ENCODE measurements at places on chromosomes 3 and 15.

DNA sequence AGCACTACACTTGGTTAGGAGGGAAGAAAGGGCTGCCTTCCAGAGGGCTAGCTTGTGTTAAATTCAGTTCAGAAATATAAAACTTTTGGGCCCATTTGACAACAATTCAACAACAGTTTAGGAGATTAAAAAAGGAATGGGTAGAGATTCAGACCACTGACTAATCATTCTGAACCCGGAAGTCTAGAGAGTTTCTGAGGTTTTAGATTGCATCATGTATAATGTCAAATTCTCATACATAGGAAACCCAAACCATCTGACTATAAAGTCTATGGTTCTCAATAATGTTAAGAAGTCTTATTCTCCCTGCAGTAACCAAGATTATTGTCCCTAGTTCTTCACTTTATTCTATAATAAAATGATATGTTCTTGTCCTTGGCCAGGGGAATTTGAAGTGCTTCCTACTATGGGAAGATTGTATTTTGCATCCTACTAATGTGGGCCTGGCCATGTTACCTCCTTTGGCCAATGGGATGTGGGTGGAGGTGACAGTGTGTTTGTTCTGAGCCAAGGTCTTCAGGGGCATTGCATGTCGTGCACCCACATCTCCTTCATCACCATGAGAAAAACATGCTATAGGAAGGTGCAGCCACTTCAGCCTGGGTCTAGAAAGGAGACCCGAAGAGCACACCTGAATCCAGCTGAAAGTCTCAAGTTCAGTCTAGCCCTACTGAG, 66.4 kb upstream of the CCNL1 start:
- DNase-seq, result no peak

DNA sequence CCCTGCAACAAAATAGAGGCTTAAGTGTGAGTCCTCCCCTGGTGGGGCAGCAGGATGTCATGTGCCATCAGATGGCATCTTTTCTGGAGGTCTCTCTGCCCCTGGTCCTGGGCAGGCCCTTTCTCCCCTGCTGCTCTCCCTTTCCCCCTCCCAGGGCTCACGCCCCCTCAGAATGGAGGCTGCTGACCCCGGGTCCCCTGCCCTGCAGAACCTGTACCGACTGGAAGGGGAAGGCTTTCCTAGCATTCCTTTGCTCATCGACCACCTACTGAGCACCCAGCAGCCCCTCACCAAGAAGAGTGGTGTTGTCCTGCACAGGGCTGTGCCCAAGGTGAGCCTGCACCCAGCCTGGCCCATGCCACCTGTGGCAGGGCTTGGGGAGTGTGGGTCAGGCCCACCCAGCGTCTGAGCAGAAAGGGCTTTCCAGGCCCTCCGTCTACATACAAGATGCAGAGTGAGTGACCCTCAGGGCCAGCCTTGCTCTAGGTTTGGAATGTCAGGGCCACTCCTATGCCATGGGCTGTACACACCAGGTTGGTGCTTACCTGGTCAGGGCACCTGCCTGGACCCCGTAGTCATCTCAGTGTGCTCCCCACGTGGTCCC, 7.1 kb downstream of the FES start:
- no peak for DNase-seq

DNA sequence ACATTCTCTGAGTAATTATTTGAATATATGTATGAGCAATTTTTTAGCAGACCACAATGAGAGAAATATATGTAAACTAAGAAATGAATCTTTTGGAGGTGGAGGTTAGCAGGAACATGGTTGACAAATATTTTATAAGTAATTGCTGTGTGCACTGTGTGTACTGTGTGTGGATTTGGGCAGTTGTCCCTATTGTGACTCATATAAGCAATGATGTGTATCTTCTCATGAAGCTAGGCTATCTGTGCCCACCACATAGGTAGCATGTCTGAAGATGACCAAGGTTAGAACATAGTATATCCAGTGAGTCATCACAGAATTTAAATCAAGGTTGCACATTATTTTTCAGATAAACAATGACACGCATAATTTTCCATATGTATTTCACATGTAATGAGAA, 713.9 kb upstream of the GBE1 start:
- DNase-seq, result no peak

DNA sequence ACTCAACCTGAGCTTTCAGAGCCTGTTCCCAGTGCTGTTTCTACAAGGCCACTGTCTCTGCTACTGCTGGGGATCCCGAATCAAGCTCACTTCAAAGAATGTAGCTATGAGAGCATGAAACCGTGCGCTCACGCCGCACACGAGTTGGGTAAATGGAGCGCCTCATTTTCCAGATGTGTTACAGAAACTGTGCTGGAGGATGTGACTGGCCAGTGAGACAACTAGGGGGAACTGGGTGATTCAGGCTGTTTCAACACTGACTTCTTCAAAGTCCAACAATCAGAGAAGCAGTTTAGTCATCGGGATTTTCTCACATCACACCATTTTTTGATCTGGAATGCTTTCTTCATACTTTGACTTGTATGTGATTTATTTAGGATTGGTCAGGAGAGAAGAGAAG, 3.5 kb downstream of the ZNF710 start:
- DNase-seq, result no peak

- DNase-seq, result no peak
These were observed 22.7 kb upstream of the ZNF639 start for GRCh38 chr3:179299999-179300613.

- DNase-seq, result no peak
These were observed 112.2 kb downstream of the FBXL22 start for GRCh38 chr15:63709365-63709764.
